ENCODE measurements at places on chromosomes 7 and 10.
A peak's percentile ranks its signal among the peaks of the same experiment; 100 is the strongest.

GRCh38 chr10:133260895-133261725 lies 15.6 kb downstream of the ADAM8 start:
- ATAC-seq, result peak; percentile 73

- no peak for ATAC-seq
These were observed 113.5 kb downstream of the SMURF1 start for GRCh38 chr7:99030457-99030856.

DNA sequence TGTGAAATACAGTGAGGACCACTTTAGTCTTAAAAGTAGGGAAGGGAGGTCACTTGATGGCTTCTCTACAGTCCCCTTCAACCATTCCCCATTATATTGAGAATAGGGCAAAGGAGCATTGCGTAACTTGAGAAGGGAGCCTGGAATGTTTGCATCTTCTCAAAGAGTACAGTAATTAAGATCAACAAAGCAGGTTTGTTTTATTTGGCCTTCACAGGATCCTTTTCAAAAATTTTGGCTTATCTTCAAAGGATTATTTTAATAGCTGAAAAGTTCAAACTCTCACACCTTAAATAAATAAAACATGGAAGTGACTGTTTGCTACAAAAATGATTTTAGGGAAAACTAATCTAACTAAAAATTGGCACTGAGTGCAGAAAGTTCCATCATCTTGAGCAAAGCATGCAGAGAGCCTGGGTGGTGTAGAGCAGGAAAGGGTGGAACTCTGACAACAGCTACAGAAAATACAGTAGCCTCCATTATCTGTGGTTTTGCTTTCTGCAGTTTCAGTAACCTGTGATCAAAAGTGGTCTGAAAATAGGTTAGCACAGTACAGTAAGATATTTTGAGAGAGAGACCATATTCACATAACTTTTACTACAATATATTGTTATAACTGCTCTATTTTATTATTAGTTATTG lies 214.0 kb downstream of the MDFIC start:
- ATAC-seq, result peak; percentile 63

GRCh38 chr10:28897617-28898464 lies 220.5 kb downstream of the BAMBI start:
- ATAC-seq, result no peak

- ATAC-seq, result no peak
These were observed 168.4 kb downstream of the AMPH start for GRCh38 chr7:38462819-38463218.

All from activated T-helper 17 cell treated with anti-CD3 and anti-CD28 coated beads, Interleukin-2, amount 50 U/mL, for 72 hours (primary cell).